Brain (organoid and tissue), 16 donors: ENCODE measurements at places on chromosomes 3 and 15. TPM values are rescaled to one million over a fixed set of nuclear protein-coding genes. Genes with fewer than 3 reads are reported as not detected.

ALDH1A3 gene
- 1.8 TPM for polyA plus RNA-seq

TUSC7 gene
- not detected for polyA plus RNA-seq

CAV3 gene
- polyA plus RNA-seq = not detected

NRG4 gene
- 0.78 TPM for polyA plus RNA-seq

TMEM87A gene
- 32.2 TPM for polyA plus RNA-seq

TRPM1 gene
- polyA plus RNA-seq = not detected

GRAMD1C gene
- polyA plus RNA-seq = 3.0 TPM

AGBL1 gene
- polyA plus RNA-seq = not detected

TASOR gene
- 6.2 TPM for polyA plus RNA-seq

RTP1 gene
- 0.93 TPM for polyA plus RNA-seq

ESYT3 gene
- polyA plus RNA-seq = 0.53 TPM

RBP2 gene
- not detected for polyA plus RNA-seq

CCDC14 gene
- 13.9 TPM for polyA plus RNA-seq

FAM174B gene
- 17.9 TPM for polyA plus RNA-seq

ATP13A5 gene
- not detected for polyA plus RNA-seq

PXYLP1 gene
- polyA plus RNA-seq = 21.3 TPM

SLC30A4 gene
- polyA plus RNA-seq = 1.7 TPM

SLC22A14 gene
- polyA plus RNA-seq = not detected

IL17RE gene
- polyA plus RNA-seq = 1.6 TPM
